ENCODE measurements at places on chromosomes 6 and 20.

DNA sequence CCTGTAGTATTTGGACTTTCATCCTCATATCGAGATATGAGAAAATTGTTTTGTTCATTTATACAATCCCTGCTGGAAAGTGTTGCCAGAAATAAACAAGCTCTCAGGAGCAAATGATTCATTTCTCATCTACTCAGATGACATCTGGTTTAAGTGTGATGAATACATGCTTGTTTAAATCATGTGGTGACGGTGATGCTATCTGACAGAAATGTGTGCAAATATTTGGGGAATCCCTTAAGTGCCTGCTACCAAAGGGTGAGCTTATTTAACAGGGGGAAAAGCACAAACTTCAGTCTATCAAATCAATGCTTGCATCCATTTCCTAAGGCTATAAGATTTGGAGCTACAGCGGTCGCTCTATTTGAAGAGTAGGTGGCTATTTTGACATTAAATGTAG, 368.3 kb upstream of the SASH1 start:
- no peak for DNase-seq

- DNase-seq, result no peak
Measured at GRCh38 chr20:43844778-43845614, 69.7 kb upstream of the TOX2 start.

DNA sequence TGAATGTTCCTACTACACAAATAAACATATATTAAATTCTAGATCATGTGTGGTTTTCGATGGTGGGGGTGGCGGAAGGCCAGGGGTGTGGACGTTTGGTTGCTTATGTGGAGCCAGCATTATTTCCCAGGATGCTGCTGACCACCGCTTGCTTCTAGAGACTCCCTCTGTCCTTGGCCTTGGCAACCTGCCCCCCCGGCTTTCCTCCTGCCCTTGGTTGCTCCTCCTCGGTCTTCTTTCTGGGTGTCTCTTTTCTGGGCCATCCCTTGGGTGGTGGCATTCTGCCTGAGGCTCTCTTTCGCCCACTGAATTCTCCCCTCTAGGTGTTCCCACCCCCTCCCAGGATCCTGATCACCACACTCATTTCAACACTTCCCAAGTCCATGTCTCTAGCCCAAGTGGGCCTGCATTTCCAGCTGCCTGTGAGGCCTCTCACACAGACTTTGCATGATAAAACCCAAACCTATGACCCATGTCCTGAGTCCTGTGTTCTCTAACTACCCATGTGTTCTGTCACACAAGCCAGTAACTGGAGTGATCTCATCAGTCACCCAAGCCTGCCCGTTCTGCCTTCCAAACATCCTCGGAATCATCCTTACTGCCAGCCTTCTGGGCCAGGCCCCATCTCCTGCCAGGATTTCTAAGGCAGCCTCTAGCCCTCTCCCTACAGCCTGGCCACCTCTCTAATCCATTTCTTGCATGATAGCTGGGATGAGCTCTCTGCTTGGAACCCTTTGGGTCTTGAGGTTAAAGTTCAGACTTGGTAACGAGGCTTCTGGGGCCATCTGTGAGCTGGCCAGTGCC, 71.2 kb downstream of the CDS2 start:
- no peak for DNase-seq

DNA sequence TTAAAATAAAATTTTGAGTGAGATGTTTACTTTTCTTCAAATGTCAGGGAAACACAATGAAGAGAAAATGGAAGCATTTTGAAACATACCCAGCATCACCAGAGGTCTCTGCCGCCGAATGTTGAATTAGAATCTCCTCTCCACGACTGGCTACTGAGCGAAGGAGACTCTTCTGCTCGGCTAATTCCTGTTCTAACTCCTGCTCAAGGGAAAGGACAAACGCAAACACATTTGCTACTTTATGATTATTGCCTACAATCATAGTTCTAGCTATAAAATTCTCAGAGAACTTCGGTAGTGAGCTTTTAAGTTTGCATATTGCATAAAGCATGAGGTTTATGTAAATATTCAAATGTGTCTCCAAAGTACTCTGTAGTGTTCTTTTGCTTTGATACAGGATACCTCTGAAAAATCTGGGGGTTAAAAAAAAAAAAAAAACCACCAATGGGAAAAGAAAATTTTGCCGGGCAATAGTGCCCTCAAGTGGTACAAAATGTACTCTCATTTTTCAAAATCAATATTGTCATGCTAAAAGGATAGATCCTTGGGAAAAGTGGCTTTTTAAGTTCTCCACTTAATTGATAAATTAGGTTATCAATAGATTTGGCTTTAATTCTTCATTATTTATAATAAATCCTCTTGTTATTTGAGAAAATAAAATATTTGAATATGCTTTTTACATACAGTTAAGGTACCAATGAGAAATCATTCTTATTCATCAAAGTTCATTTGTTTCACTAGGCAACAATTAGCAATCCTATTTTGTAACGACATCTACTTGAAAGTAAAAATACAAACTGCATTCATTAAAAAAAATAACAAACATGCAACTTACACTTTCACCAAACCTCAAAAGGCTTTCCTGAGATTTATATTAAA, 369.0 kb downstream of the SYNE1 start:
- peak; percentile 59 for DNase-seq

All from neural progenitor cell (in vitro differentiated cells).